ENCODE measurements at places on chromosomes 7 and 10. TPM values are rescaled to one million over a fixed set of nuclear protein-coding genes. Genes with fewer than 3 reads are reported as not detected.

Gene NOS3
- total RNA-seq: 25.0 TPM

DNA sequence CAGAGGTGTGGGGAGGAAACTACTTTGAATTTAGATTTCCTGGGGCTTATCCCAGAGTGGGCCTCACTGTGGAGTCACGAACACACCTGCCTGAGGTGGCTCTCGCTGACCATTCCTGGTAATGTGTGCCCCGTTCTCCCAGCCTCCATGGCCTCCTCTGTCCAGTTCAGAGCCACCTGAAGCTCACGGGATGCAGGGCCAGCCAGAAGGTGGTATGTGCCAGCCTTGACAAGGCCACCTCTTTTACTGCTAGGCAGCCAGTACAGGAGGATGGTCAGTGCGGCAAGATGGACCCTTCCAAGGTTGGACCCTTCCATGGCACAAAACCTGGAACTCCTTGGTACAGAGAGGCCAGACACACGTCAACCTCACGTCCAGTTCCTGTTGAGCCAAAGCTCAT, 210.3 kb downstream of the DNAJB6 start:
- no peak for DNase-seq

DNA sequence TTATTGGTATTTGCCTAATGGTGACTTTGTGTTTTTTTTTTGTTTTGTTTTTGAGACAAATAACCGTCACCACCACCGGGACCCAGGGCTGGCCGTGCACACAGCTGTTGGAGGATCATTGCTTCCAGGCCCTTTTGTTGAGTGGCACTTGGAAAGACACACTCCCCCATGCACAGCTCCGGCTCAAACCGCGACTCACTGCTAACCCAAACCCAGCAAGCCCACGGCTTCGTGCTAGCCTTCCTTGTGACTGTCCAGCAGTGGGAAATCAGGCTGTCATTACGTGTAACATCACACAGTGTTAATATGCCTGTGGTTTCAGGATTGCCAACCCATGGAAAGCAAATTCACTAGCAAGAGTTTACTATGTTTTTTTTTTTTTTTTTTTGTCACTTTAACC, 17.4 kb downstream of the BNIP3 start:
- no peak for DNase-seq

DNA sequence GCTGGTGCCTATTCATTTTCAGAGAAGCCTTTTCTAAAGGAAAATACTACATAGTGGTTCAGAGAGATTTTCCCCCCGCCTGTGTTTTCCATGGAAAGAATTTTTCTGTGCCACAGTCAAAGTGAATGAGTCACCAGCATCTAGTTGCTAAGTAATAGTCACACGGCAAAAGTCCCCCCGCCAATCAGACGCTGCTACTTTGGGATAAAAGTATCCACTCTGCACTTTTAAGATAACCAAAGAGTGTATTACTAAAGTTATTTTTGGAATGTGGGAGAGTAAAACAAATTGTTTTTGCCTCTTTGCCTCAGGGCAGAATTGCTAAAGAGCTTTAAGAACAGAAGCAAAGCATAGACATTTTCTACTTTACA, 23.5 kb downstream of the ABLIM1 start:
- DNase-seq: peak; percentile 69

DNA sequence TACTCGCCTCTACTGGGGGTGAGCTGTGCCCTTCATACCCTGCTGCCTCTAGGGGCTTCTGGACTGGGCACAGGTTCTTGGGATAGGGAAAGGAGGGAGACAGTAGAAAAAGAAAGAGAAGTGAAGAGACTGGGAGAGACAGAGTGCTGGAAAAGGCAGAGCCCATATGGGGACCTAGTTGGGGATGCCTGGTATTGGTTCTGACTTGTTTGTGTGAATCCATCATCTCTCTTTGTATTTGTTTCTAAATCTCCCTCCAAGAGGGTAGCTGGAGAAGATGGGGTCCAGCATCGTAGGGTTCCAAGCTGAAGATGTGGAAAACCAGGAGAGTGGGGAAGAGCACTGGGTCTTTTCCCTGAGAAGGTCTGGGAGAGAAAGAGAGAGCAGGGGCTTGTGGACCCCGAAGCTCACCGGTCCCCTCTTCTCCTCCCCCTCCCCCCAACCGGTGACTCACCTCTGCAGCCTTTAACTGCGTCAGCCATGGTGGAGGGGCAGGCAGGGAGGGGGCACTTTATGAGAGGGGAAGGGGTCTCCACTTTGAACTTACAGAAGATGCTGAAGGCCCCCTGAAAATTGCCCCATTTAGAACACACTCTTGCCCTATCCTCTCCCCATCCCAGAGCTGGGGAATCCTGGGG, 3.2 kb upstream of the VGF start:
- DNase-seq: no peak

DNA sequence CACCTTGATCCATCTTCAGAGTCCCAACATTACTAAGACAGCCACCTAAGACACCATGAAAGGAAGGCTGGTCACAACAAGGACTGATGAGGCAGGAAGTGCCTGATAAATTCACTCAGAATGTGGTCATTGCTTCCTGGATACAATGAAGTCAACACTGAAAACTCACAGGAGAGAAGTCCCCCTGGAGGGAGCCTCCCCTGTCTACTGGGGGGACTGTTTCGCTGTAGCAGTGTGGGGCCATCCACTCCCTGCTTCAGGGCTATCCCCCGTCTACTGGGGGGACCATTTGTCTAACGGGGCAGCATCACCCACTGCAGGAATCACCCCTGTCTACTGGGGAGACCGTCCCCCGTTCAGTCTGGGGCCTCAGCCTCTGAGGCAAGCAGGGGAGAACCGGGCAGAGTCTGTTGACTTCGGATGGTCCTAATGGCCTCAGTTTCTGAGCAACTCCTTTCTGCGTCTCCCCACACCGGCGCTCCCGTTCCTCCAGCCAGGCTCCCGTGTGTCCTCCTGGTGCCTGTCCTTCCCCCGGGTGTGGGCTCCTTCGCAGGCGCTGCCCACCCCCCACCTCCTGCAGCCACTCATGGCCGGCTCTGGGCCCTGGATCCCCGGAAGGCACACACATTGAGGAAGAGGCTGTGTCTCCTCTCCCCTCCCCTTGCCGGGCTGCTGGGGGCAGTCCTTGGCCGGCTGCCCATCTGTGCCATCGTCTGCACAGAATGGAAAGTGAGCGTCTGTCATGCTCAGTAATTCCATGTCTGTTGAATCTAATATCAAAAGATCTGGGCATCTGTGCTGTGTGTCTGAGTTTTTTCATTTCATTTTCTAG, 59.9 kb upstream of the DNAJB6 start:
- DNase-seq: peak; percentile 68

GRCh38 chr10:27446091-27446918, 57.8 kb upstream of the RAB18 start:
- peak; percentile 53 for DNase-seq

DNA sequence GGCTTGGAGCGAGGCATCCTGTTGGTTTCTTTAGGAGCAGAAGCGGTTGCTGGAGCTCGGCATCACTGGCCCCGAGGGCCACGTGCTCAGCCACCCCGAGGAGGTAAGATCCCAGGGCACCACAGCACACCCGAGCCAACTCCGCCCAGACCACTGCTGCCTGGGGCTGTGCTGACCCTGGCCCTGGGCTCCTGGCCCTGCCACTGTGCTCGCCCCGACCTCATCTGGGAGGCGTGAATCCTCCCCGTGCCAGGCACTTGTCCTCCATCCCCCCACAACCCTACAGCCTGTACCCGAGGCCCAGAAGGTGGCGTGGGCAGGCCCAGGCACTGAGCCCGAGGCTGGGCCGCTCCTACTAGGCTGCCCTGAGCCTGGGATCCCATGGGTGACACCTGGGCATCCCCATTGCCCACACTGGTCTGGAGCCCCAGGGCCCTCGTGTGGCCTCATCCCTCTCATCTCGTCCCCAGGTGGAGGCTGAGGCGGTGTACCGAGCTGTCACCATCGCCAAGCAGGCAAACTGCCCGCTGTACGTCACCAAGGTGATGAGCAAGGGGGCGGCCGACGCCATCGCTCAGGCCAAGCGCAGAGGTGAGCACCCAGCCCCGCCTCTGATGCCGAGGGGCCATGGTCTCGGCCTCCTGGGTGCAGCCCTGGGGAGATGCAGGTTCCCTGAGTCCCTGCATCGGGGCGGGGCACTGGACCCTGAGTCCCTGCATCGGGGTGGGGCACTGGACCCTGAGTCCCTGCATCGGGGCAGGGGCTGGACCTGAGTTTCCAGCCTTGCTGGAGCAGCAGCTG, 11.8 kb downstream of the DPYSL4 start:
- DNase-seq: no peak
